ENCODE measurements at places on chromosomes 13 and 19. TPM values are rescaled to one million over a fixed set of nuclear protein-coding genes. Genes with fewer than 3 reads are reported as not detected.

DNA sequence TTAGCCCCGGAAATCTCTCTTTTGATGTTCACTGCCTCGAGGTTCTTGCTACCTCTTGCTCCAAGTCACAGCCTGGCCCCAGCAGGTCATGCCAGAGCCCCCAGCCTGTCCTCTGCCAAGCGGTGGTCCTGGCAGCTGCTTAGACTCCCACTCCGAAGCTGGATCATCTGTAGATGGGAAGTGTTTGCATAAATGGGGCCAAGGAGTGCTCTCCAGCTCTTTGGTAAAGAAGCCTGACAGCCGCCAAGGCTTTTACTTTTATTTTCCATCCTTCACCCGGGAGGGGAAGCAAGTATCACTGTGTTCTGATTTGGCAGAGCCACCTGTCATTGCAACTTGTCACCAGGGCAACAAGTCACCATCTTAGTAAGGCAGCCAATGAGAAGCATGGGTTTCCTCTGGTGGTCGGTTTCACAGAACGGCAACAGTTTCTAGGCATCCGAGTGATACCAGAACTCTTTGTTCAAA, 10.6 kb upstream of the RETN start:
- DNase-seq, result peak; percentile 75

- DNase-seq, result no peak
Observed at GRCh38 chr19:38686530-38686888, 39.1 kb downstream of the ACTN4 start.

- peak; percentile 26 for DNase-seq
Observed at GRCh38 chr13:27283906-27284493, 13.4 kb downstream of the RASL11A start.

DNA sequence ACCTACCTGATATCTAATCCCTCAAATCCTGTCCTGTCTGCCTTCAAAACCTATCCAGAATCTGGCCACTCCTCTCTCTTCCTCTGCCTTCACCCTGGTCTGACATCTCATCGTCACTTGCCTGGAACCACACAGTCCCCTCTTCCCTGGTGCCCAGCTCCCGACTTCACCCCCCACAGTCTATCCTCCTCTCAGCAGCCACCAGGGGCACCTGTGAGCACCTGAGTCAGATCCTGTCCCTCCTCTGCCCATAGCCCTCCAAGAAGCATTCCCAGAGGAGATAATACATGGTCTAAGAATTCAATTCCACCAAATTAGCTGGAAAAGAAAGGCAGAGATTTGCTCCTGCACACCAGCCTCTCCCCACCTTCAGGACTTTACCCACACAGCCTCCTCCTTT, 48.9 kb downstream of the ZNRF4 start:
- no peak for DNase-seq

- no peak for DNase-seq
Observed at GRCh38 chr13:20457670-20458069, 68.0 kb downstream of the CRYL1 start.

DNA sequence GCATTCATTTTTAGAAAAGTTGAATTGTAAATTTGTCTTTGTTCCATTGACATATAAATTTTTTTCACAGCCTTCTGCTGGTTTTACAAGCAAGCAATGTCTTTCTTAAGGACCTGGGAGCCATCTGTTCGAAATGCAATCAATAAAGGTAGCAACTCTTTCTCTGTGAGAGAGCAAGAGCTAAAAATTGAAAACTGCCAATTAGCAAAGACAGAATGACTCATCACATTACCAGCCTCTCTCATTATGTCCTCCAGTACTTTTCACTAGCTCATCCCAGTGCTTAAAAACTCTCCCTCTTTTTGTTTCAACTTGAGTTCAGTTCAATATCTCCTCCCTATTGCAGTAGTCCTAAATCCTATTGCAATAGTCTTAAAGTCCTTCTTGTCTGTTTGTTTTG, 760.7 kb upstream of the SLITRK6 start:
- DNase-seq, result no peak

GRCh38 chr13:100128373-100128772, 39.5 kb downstream of the PCCA start:
- DNase-seq, result no peak

DNA sequence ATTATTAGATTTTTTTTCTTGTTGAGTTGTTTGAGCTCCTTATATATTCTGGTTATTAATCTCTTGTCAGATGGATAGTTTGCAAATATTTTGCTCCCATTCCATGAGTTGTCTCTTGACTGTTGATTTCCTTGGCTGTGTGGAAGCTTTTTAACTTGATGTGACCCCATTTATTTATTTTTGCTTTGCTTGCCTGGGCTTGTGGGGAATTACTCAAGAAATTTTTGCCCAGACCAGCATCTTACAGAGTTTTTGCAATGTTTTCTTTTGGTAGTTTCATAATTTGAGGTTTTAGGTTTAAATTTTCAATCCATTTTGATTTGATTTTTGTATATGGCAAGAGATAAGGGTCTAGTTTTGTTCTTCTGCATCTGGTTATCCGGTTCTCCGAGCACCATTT, 124.7 kb downstream of the PCCA start:
- no peak for DNase-seq

- DNase-seq, result peak; percentile 53
Observed at GRCh38 chr19:3224346-3225168, at the start of gene CELF5. CELF5 (plus strand) TSS chr19:3224661; CDS start chr19:3224740, 79 bp downstream.

- DNase-seq, result no peak
Observed at GRCh38 chr19:17103177-17103576, 27.6 kb downstream of the MYO9B start.

GRCh38 chr19:2016041-2016807, 710 bp upstream of the BTBD2 start:
- peak; percentile 79 for DNase-seq

GRCh38 chr13:51156648-51157047, 45.6 kb upstream of the C13orf42 start:
- DNase-seq, result no peak

GRCh38 chr13:94228763-94229162, 250.7 kb downstream of the DCT start:
- DNase-seq, result no peak

DNA sequence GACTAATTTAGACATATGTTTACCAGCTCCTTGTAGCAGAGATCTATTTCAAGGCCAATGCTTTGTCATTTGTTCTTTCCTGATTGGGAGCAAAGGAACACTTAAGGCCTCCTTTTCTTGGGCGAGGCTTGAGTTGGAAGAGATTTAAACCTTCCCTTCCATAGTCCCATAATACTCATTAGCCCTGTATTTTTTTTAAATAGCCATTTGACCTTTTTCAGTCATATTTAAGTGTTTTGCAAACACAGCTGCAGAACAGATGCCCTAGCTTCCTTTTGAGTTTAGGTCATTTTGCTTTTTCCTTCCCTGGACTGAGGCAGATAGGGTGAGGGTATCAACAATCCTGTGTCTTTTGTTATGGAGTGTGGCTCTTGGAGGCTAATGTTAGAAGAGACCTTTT, 198.3 kb downstream of the NBEA start:
- no peak for DNase-seq

- no peak for DNase-seq
Observed at GRCh38 chr13:86856991-86857390, 814.2 kb upstream of the SLITRK5 start.

GRCh38 chr19:12580180-12580694, 29.0 kb upstream of the ZNF564 start:
- DNase-seq, result no peak

DNA sequence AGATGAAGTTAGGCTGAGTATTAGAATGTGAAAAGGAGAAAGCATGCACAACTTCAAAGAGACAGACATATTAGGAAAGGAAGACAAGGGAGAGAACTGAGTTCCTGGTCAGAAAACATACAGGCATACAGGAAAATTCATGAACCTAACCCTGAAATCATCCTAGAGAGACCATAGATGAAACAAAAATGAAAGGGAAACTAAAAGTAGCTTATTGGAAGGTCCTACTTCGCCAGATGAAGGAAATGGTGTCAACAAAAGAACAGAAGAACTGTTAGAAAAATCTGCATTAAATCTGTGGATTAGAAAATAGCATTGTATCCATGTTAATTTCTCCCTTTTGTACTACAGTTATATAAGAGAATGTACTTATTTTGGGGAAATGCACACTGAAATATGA, 169.0 kb upstream of the UFM1 start:
- no peak for DNase-seq

DNA sequence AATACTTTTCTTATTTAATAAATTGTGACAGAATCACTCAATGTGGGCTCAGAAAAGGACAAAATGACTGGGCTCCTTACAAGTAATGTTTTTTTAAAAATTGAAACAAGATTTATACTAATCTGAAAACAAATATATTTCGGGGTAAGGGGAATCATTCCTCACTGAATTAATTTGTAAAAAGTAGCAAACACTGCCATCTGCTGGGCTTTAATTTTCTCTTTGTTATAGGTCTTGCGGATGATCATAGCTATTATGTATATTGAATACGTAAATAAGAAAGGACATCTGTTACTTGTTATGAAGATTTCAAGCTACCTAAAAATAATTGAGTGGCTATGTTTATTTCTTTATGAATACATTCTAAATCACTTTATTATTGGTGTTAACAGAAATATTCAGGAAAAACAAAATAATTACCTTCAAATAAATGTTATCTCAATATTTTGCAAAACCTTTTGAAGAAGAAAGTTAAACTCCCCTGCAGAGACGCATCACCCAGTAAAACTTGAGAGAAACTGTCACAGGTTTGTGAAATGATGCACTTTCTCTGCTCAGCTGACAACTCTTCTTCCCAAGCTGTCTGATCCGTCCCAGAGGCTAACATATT, 17.8 kb upstream of the ENOX1 start:
- DNase-seq, result no peak

DNA sequence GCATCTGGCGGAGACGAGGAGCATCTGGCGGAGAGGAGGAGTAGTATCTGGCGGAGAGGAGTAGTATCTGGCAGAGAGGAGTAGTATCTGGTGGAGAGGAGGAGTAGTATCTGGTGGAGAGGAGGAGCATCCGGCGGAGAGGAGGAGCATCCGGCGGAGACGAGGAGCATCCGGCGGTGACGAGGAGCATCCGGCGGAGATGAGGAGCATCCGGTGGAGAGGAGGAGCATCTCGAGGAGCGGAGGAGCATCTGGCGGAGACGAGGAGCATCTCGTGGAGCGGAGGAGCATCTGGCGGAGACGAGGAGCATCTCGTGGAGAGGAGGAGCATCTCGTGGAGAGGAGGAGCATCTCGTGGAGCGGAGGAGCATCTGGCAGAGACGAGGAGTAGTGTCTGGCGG, 18.6 kb downstream of the C13orf46 start:
- DNase-seq, result no peak

DNA sequence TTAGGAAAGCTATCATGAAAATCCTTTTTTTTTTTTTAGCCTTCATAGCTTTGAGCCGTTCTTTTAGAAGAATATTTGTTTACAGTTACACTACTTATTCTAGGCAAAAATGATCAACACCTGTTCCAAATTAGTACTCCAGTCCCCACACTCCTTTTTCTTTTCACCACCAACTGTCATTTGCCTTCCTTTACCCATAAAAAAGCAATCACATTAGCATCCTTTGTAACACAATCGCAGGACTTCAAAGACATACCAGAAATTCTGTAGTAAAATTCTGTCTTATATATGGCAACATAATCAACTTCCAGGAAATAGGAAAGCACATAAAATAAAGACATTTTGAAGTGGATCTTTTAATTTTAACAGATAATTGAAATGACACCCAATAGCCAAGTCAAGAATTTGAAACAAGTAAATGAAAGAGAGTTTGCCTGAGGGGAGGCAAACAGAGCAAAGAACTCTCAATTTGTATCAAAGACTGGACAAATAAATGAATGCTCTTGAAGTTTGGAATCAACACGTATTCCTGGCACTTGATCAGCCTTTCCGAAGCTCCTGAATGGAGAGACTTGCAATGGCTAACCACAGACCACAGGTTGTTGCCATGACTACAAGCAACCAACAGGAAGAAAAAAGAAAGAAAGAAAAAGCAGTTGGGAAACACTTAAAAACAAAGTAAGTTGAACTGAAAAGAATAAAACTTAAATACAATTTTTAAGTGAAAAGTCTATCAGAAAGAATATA, 206.8 kb downstream of the PCDH9 start:
- DNase-seq, result no peak

- DNase-seq, result no peak
Observed at GRCh38 chr13:60210510-60211330, 47.0 kb upstream of the DIAPH3 start.

- no peak for DNase-seq
Observed at GRCh38 chr13:110434629-110435028, 126.9 kb downstream of the RAB20 start.

- no peak for DNase-seq
Observed at GRCh38 chr19:55644191-55644833, 863 bp downstream of the ZNF581 start.

DNA sequence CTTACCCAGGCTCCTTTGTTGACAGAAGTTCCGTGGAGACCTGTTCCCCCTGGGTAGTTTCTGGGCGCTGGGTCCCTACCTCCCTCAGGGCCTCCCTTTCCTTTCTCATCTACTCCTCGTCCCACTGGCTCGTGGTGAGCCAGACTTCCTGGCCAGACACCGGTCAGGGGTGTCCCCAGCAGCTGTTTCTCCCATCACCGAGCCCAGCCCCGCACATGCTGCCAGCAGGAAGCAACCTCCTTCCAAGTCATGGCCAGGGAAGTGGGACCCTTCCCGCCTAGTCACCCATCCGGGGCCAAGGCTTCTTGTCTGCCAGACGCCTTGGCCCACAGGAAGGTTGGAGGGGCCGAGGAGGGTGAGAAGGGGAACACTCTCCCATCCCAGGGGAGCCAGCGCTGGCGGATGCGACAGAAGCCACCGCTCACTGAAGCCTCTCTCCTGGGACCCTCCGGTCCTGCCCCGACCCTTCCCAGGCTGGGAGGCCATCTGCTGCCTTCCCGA, 5.7 kb downstream of the PAK4 start:
- no peak for DNase-seq

- DNase-seq, result no peak
Observed at GRCh38 chr19:29259153-29259552, 46.2 kb upstream of the UQCRFS1 start.

DNA sequence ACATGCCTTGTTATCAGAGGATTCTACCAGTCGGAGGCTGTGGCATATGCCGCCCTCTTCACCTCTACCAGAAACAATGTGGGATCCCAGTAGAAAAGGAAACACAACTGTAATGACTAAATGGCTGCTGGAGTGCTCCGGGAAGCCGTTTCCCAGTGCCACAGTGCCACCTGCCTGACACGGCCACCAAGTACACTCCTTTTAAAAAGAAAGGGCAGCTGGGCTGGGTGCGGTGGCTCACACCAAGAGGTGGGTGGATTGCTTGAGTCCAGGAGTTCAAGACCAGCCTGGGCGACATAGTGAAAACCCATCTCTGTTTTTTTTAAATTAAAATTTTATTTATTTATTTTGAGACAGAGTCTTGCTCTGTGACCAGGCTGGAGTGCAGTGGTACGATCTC, 67.3 kb downstream of the TRPM4 start:
- DNase-seq, result no peak

ZIM2 gene
- not detected for total RNA-seq

GSX1 gene
- not detected for total RNA-seq

TNFSF9 gene
- 3.3 TPM for total RNA-seq

ZNF439 gene
- 18.4 TPM for total RNA-seq

CPB2 gene
- not detected for total RNA-seq

STARD13 gene
- total RNA-seq, result not detected

NLRP11 gene
- total RNA-seq, result not detected

PKN1 gene
- 350 TPM for total RNA-seq

LIM2 gene
- 8.5 TPM for total RNA-seq

ABCA7 gene
- total RNA-seq, result 149 TPM

ZNF284 gene
- 3.8 TPM for total RNA-seq

SYMPK gene
- total RNA-seq, result 86.4 TPM

IFNL1 gene
- total RNA-seq, result not detected

DNAAF3 gene
- total RNA-seq, result not detected

PPP1R13L gene
- 7.4 TPM for total RNA-seq

IL17D gene
- total RNA-seq, result 0.14 TPM

All from natural killer cell (primary cell).